Chondrocyte (in vitro differentiated cells): ENCODE measurements at places on chromosomes 2 and 18.
A peak's percentile ranks its signal among the peaks of the same experiment; 100 is the strongest.

- DNase-seq, result no peak
These were observed 352.1 kb downstream of the RBM43 start for GRCh38 chr2:150909613-150910012.

DNA sequence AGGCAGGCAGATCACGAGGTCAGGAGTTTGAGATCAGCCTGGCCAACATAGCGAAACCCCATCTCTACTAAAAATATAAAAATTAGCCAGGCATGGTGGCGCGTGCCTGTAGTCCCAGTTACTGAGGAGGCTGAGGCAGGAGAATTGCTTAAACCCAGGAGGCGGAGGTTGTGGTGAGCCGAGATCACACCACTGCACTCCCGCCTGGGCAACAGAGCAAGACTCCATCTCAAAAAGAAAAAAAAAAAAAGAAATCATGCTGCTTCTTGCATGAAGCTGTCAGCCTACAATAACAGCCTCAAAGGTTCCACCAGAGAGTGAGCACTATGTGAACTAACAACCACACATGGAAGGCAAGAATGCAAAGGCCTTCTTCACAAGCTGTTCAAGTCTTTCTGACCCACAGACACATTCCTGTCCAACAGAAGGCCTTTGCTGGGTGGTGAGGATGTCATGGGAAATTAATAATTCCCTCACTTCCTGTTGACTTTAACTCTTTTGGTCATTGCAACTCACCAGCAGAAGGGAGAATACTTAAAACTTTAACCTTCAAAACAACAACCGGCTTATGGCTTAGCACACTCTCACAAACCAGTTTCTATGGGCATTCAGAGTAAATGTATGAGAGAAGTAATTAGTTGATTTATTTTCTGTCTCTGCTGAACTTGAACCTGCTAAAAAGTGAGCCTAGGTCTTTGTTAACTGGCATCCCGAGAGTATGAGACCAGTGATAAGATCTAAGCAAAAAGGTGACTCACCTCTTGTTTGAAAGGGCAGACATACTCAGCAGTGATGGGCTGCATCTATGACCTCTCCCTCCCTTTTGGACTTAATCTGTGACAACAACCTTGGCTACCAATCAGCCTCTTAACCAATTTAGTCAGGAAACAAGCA is 11.8 kb downstream of the PLEKHM3 start:
- DNase-seq, result no peak

DNA sequence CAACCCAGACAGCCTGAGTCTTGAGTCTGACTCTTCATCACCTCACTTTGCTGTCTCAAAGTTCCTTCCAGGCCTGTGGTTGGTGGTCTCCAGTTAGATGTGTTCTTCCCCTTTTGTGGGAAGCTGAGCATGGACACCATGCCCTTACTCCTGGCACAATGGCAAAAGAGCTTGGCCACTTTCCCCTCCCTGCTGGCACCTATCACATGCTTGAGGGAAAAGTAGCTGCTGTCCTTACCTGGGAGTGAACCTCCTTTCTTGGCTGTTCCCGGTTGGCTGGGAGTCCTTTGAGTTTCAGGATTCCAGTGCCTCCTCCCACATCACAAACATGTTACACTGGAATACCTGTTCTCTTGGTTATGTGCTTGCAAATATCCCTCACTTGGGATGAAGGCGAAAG is 97.8 kb downstream of the GATA6 start:
- DNase-seq, result no peak

DNA sequence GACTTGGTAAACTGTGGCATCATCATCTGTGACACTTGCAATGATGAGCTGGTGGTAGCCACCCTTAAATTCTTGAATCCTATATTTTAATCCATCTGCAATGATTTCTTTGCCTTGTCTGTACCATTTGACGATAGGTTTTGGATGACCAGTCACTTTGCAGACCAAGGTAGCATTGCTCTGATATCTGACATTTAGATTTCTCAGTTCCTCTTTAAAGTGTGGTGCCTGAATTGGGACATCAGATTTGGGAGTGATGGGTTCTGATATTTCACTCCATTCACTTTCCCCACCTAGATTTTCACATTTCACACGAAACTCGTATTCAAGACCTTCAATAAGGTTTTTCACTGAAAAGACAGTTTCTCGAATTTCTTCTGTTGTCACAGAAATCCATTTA is 55.8 kb downstream of the PLEKHA3 start:
- DNase-seq, result no peak

- DNase-seq, result no peak
These were observed 7.2 kb downstream of the CPSF3 start for GRCh38 chr2:9430316-9431293.

GRCh38 chr2:149534674-149535073 is 52.9 kb downstream of the MMADHC start:
- no peak for DNase-seq

DNA sequence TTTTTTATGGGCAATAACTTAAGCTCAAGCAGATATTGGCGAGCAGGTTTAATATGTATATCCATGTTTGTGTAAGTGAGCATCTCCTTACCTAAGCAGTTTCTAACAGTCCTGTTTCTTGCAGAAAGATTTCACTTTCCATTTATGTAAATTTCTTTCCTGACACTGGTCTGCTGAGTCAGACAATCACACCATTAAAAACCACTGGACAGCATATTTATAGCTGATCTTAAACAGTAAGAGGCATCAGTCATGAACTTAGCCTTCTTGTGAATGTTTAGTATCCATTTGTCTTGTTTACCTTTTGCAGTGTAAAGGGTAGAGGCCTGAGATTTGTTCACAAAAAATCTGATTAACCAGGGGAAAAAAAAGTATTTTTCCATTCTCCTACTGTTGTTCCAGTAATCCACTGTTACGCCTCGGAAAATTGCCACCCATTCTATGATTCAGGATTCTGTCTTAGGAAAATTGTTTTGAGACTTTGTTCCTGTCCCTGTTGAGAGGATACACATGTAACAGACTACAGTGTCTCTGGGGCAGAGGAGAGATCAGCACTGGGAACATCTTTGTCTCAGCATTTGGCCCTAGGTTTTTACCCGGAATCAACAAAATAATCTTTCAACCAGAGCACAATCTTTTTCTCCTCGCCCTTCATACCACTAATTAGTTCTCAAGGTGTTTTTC is 521.0 kb upstream of the NRP2 start:
- no peak for DNase-seq

- no peak for DNase-seq
These were observed 24.1 kb downstream of the RBM43 start for GRCh38 chr2:151237422-151238025.

DNA sequence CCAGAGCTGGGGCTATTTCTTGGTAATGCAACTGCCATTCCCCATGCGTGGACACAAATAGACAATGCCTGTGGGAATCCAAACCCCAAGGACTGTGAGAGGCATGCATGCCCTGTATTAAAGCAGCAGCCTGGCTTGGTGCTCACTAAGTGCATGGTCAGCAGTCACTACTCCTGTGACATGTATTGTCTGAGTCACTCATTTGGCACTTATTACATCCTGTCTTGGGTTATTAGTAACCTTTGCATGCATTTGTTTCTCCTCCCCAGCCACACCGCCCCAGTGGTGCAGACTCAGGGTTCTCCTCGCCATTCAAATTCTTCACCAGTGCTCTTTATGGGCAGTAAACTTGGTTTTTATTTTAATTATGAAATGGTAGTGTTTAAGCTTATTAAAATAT is 30.2 kb downstream of the PRKCE start:
- DNase-seq, result no peak

DNA sequence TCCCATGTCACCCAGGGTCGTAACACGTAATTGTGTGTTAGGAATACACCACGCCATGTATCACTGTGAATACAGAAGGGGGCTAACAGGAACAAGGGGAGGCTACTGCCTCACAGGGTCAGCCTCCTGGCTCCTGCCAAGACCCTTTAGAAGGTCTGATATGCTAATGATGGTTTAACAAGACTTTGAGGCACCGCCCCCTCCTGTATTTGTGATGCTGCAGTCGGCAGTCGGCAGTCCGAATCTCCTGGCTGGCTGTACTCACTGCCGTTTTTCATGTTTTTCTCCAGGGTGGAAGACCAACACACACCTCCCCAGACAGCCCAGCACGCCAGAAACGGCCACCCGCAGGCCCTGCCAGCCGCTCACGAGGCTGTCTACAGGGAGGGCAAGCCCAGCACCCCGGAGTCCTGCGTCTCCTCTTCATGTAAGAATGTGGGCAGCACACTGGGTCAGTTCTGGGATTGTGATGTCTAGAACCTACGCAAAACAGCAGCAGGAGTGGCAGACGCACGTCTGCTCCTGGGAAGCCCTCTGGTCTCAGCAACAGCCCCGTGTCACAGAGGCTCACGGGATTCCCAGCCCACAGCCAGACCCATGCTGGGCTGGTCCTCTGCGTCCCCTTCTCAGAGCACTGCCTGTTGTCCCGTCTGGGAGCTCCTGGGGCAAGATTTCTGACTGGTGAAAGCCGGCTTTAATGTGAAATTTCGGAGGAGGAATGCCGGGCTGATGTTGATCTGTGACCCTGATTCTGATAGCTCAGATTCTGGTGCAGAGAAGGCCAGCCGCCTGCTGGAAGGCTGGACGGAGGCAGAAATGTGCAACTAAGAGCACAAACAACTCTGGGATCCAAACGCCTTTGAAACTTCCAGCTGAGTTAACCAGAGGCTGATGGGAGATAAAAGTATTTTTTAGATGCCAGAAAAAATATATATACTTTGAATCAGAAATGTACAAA is 39.7 kb upstream of the B3GNT7 start:
- DNase-seq, result peak; percentile 36

DNA sequence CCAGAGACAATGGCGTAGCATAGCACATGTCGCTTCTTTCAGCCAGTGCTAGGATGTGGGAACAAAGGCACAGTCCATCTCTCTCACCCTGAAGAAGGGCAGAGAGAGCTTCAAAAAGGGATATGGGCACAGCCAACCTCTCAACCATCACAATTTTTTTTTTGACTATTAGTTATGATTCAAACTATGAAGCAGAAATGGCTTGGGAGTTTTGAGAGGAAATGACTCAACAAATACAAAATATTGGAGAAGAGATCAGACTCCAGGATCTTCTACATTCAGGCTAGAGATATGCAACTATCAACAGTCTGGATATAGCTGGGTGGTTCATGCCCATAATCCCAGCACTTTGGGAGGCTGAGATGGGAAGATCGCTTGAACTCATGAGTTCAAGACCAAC is 109.1 kb downstream of the MCFD2 start:
- DNase-seq, result no peak

GRCh38 chr2:7809640-7810039 is 872.2 kb upstream of the ID2 start:
- no peak for DNase-seq

DNA sequence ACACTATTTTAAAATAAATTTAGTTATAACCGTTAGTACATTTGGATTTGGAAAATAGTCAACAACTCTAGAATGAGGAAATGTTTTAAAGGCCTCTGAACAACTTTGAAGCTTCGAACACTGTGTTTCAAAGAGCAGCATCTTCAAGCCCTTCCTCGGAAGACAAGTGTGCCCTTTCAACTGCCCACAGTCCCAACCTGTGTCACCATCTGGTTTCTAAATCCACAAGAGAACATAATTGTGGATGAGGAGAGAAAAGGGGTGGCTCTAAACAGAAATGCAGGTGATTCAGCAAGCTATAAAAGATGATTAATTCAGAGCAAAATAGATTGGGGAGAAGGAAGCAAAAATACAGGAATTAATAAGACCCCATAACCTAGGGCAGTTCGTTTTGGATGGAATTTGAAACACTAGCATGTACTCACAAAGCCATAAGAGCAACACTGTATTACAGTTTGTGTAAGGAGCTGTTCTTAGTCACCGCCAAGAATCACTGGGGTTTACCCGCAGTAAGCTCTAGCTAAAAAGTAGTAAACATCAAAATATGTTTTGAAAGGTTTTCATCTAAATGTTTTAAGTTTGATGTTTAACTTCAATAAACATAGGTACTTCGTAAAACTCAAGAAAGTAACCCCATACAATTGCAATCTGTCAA is 160.7 kb downstream of the EIPR1 start:
- DNase-seq, result no peak

DNA sequence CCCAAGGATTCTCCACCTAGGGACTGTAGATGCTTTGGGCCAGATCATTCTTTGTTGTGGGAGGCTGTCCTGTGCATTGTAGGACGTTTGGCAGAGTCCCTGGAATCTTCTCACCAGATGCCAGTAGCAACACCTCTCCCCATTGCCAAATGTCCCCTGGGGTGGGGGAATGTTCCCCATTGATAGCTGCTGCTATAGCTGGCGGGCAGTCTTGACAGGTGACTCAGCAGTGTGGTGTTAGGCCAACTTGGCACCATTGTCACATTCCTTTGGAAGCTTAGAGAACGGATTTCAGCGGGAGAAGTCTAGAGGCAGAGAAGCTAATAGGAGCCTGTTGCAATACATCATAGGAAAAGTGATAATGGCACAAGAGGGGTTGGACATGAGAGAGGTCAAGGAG is 495.7 kb upstream of the SMIM21 start:
- no peak for DNase-seq

DNA sequence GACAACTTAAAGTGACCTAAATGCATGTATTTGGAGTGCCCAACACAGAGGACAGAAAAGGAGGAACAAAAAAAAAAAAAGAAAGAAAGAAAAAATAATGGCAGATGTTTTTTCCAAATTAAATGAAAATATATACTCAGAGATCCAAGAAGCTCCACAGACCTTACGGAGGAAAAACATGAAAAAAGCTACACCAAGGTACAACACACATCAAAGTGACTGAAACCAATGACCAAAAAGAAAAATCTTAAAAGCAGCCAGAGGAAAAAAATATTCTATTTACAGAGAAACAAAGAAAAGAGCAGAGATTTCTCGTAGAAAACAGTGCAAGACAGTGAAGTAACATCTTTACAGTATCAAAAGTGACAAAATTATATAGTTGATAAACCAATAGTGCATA is 5.1 kb downstream of the FANCL start:
- DNase-seq, result no peak

- DNase-seq, result no peak
These were observed 373.1 kb upstream of the FANCL start for GRCh38 chr2:58614219-58614618.

GRCh38 chr2:70471129-70471528 is 82.5 kb downstream of the TGFA start:
- DNase-seq, result no peak

DNA sequence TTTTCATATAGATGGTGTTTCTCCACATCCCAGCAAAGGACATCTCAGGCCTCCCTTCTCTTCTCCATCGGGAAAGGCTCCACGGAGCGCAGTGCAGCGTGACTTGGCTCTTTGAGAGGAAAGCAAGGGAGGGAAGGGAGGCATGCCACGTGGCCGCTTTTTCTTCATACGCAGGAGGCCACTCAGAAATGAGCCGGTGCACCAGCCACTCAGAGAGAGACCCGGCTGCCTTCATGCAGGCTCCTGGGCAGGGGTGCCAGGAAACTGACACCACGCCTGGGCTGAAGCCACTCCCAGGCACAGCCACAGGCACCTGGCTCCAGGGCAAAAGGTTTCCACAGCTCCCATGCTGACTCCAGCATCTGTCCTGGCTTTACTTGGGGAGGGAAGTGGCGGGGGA is 11.1 kb upstream of the LOXHD1 start:
- no peak for DNase-seq
